ENCODE measurements at places on chromosomes 5 and 9. TPM values are rescaled to one million over a fixed set of nuclear protein-coding genes. Genes with fewer than 3 reads are reported as not detected.

Gene DNM1
- total RNA-seq: 2.2 TPM

Gene HAPLN1
- total RNA-seq: not detected

GRCh38 chr5:93477816-93478215 is 103.2 kb downstream of the NR2F1-AS1 start:
- no peak overlapping the region for H3K27ac ChIP-seq
- H3K4me3 ChIP-seq: no peak overlapping the region
- no peaks in the 10 kb centered on the region for H3K36me3 ChIP-seq
- DNase-seq: no peak

GRCh38 chr5:44727100-44727499 is 81.6 kb upstream of the MRPS30 start:
- DNase-seq: no peak
- H3K4me1 ChIP-seq: no peaks in the 10 kb centered on the region
- H3K27me3 ChIP-seq: no peaks in the 10 kb centered on the region
- no peaks in the 10 kb centered on the region for H3K36me3 ChIP-seq
- H3K4me3 ChIP-seq: no peak overlapping the region

DNA sequence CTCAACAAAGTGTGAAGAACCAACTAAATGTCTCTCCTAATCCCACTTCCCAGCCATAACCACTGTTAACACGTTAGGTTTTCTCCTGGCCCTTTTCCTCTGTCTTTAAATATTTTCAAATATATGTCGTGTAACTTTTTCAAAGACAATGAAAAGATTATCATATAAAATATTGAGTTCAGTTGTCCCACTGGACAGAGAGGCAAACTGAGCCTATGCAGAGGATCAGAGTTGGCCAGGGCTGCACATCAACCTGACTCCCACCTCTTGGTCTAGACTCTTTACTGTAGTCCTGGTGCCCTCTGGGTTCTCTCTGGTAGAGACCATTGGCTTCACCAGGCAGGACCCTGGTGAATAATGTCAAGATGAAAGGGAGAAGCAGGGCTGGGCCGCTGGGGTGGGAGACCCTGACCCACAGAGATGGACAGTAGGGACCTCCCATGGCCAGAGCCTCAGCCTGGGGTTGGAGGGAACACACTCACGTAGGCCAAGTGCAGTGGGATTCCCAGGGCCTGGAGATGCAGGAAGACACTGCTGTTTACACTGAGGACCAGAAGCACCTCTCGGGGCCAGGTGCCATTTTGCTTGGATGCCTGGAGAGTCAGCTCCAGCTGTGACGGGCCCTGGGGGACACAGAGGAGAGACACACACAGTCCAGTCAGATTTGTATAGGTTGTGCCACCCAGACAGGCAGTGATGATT is 25.1 kb downstream of the ENG start:
- DNase-seq: no peak
- H3K4me1 ChIP-seq: peaks cover 3% of the 10 kb centered on the region
- H3K27me3 ChIP-seq: no peaks in the 10 kb centered on the region
- H3K27ac ChIP-seq: no peak overlapping the region
- no peaks in the 10 kb centered on the region for H3K36me3 ChIP-seq

GRCh38 chr9:81814794-81815464 is 113.3 kb upstream of the SPATA31D4 start:
- no peak overlapping the region for H3K4me3 ChIP-seq
- no peaks in the 10 kb centered on the region for H3K27me3 ChIP-seq

DNA sequence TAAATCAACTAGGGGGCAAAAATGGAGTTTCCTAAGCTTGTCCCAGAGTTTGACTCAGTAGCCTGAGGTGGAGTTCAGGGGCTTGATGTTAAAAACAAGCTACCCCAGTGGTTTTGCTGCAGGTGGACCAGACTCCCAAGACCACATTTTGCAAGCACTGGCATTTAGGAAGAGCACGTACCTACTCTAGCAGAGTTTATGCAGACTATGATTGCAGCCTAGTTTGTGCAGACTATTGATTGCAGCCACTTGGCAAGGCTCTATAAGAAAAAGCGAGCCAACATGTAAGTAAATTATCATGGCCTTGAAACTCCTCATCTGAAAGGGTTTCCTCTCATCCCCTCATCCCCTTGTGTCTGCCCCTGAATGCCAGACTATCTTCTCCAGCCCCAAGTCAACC is 102.0 kb upstream of the CCDC152 start:
- DNase-seq: no peak
- H3K4me1 ChIP-seq: no peaks in the 10 kb centered on the region
- no peak overlapping the region for H3K27ac ChIP-seq
- no peak overlapping the region for H3K4me3 ChIP-seq
